Occipital lobe (tissue), 3 donors: ENCODE measurements at places on chromosomes 7 and 10. TPM values are rescaled to one million over a fixed set of nuclear protein-coding genes. Genes with fewer than 3 reads are reported as not detected.

DNA sequence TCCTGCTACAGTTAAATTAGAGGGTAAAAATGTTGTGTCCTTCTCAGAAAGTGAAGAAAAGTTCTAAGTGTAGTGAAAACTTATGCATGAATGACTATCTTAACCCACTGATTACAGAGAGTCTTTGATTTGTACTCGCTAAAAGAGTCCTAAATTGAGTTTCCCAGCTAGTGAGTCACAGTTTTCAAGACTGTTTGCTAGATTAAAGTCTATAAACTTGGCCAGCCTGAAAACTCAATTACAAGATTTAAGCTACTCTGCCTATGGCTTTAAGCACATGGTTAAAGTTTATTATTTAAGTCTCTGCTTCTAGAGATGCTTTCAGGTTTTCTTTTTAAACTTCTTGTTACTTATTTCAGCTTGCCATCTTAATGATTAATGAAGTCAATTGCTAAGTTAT lies 44.4 kb downstream of the MRPS24 start:
- no peak for DNase-seq

DNA sequence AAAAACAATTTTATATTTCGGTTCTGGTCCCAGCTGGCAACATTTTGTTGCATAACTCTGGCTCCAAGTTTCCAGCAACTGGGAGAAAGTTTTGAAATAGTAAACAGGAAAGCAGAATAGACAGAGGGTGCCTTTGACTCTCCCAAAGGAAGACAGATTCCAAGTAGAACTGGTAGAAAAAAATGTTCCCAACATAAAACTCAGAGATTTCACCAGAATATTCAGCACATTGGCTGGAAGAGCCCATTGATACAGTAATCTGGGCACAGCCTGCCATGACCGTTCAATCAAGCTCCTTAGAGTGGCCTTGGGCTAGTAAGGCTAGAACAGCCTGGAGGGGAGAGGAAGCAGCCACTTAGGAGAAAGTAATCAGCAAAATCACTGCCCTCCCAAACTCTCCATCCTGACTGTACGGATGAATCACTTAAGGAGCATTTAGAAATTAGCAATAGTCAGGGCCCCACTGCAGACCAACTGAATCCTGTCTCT lies 120.4 kb downstream of the CUBN start:
- no peak for DNase-seq

- DNase-seq: no peak
Observed at GRCh38 chr10:117161386-117162033, 23.4 kb upstream of the VAX1 start.

- no peak for DNase-seq
Observed at GRCh38 chr7:108568801-108569380, 615 bp downstream of the THAP5 start.

DNA sequence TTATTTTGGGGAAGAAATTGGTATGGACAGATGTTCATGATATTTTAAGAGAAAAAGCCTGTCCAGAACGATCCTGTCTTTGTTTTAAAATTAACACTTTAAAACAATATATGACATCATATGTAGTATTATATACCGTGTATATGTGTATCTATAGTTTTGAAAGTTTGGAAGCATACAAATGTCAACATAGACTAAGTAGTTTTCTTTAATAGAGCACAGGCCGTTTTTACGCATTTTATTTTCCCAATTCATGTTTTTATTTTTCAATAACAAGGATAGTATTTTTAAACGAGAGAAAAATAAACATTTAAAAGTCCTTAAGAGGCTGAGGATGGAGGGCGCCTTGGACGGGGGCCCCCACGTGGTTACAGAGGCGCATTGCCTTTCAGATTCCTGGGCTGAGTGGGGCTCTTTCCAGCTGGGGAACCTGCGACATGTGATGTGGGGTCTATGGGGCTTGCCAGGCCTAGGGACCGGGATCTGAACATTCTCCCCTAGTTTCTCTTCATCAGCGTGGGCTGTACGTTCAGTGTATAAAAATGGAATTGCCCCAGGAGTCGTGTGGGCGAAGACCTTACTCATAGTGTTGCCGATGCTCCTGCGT lies 127.8 kb upstream of the ZNF746 start:
- DNase-seq: peak; percentile 46

DNA sequence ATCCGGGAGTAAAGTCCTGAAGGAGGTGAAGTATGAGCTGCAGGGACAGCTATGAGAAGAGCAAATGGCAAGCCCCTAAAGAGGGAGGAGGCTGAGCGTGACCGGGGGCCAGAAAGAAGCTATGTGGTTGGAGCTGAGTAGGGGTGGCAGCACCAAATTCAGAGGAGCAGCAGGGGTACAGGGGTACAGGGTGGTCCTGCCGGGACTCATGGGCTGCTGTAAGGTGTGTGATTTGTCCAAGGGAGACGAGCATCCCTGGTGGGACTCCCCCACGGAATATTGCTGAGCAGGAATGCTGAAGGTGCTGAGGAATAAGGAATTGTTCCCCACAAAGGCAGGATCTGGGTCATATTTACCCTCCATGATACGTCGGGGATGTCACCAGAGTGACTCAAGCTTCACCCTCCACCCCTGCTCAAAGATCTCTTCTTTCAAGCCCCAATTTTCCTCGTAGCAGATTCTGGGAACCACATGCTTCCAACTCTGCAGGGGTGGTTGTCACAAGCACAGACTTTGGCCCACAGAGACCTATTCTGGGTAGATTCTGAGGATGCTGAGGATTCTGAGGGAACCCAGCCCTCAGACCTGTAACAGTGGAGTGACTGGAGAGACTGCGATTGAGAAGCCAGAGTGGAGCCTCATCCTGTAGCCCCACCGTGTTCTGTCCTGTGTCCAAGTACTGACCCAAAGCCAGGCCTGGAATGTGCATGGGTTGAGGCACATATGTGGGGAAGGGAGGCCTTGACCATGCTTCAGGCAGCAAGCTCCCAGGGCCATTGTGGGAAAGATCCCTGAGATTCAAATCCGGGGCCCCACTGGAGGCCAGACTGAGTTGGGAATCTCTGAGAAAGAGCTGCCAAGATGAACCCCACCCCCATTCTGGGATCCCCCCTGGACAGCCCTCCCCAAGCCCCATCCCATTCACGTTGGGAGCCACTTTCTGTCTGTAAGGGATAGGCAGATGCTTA lies 4.2 kb downstream of the SFTPD start:
- no peak for DNase-seq

- DNase-seq: no peak
Observed at GRCh38 chr10:91694170-91694794, 61.4 kb upstream of the PPP1R3C start.

GRCh38 chr10:4849042-4849402 lies 23.0 kb downstream of the AKR1E2 start:
- DNase-seq: no peak

DNA sequence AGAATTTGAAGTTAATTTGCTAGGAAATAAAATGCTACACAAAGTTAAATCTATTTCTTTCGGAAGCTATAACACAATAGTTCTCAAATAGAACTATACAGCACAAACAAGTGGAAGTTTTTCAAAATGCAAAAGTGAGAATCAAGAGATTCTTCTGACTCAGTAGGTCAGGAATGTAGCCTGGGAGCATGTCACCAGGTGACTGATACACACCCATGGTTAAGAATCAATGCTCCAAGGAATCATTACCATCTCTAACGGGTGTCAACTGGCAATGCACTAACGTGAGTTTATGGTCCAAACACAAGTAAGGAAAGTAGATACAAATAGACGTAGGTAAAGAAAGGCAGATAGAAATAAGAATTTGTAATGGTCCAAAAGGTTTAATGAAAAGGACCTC lies 170.5 kb downstream of the SRPK2 start:
- DNase-seq: no peak

GRCh38 chr7:40310258-40310657 lies 175.5 kb downstream of the SUGCT start:
- DNase-seq: no peak

GRCh38 chr10:19532411-19532810 lies 283.8 kb upstream of the PLXDC2 start:
- DNase-seq: no peak

DNA sequence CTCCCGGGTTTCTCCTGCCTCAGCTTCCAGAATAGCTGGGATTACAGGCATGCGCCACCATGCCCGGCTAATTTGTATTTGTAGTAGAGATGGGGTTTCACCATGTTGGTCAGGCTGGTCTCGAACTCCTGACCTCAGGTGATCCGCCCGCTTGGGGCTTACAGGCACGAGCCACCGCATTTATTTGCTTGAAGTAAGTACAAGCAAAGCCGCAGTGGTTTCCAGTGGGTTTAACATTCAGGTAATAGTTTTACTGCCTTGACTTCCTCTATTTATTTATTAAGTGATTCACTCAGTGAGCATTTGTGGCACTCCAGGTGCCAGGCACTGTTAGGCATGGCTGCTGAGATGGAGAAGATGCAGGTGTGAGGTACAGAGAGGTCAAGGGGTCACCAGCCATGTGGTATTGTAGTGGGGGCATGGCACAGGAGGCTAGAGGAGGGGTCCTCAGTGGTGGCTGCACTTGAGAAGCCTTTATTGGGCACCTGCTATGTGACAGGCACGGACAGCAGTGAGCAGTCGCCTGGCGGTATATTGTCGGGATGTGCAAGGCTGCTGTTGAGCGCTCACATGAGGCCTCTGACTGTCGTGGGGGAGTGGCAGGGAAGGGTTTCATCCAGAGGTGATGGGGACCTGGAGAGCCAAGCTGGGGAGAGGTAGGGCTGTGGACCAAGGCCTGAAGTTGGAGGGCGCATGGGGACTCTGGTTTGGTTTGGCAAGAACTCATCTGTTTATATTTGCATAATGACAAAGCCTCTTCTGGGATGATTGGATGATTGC lies 54.9 kb downstream of the DOCK1 start:
- DNase-seq: no peak

DNA sequence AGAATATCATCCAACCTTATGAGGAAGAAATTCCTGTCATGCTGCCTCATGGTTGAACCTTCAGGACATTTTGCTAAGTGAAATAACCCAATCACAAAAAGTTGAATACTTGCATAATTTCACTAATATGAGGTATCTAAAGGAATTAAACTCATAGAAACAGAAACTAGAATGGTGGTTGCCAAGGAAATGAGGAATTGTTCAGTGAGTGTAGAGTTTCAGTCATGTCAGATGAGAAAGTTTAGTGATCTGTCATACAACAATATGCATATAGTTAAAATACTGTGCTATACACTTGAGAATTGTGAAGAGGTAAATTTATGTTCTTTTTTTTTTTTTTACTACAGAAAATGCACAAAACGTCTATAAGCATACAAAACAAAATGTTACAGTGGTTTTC lies 60.7 kb downstream of the R3HCC1L start:
- DNase-seq: no peak

- DNase-seq: no peak
Observed at GRCh38 chr7:12957487-12957886, 270.1 kb downstream of the ARL4A start.

DNA sequence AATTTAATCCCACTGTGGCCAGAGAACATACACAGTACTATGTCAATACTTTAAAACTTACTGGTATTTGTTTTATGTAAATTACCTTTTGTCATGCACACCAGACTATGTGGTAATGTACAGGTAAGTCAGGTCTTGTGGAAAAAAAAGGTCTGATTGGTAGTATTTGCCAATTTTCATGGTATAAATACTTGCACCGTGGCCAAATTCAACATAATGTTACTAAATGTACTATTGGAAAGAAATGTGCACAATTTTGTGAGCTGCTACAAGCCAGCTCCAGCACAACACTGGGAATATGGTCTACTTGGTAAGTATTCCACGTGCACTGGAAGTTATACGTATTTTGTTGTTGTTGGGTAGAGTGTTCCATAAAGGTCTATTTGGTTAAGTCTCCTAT lies 392.5 kb downstream of the RPS24 start:
- DNase-seq: no peak

- DNase-seq: peak; percentile 23
Observed at GRCh38 chr10:58952747-58953466, 223.5 kb upstream of the PHYHIPL start.

GRCh38 chr10:28217848-28218247 lies 85.0 kb downstream of the MPP7 start:
- no peak for DNase-seq

The CYP2C9 gene
- not detected for total RNA-seq

The AMZ1 gene
- 2.2 TPM for total RNA-seq
